Tibial nerve (tissue), 4 donors: ENCODE measurements at places on chromosomes 2 and 18.

GRCh38 chr2:169139993-169140767 is 70.8 kb downstream of the DHRS9 start:
- no peak for DNase-seq

- no peak for DNase-seq
These were observed 134.7 kb downstream of the TMEM163 start for GRCh38 chr2:134583997-134584520.

GRCh38 chr2:228698963-228699362 is 517.5 kb upstream of the SPHKAP start:
- no peak for DNase-seq

DNA sequence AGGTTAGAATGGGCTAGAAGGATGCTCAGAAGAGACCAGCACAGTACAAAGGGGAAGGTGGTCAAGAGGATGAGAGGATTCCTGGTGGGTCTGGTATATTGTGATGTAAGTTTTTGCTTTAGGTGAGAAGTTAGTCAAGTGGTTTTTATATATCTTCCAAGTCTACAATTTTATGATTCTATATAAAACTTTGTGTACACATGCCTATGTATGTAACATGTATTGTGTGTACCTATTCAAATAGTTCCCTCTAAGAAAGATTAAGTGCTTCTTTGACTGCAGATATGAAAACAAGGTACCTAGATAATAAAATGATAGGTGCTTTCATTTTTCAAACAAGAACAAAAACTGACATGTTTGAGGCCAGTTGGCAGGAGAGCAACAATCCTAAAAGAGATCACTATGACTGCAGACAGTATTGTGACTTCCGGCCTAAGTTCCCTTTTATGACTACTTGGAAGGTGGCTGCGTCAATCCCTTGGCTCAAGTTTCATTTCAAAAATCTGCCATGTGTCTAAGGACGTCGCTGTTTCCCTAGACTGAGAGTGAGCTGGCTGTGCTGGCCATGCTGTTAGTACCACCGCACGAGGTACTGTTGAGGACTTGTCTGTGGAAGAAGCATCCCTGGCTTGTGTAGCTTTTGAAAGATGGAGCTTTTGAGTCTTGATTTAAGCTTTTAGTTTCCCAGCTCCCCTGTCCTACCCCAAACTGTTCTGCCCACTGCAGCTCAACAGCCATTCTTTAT is 123.1 kb downstream of the PRPF40A start:
- no peak for DNase-seq

- no peak for DNase-seq
These were observed 296.2 kb upstream of the SMIM21 start for GRCh38 chr18:75723521-75724340.

- DNase-seq, result peak; percentile 53
These were observed 58.0 kb upstream of the EML6 start for GRCh38 chr2:54665436-54665856.

GRCh38 chr2:181742922-181743722 is 62.8 kb upstream of the NEUROD1 start:
- DNase-seq, result no peak
